ENCODE measurements at places on chromosomes 5 and 9.

DNA sequence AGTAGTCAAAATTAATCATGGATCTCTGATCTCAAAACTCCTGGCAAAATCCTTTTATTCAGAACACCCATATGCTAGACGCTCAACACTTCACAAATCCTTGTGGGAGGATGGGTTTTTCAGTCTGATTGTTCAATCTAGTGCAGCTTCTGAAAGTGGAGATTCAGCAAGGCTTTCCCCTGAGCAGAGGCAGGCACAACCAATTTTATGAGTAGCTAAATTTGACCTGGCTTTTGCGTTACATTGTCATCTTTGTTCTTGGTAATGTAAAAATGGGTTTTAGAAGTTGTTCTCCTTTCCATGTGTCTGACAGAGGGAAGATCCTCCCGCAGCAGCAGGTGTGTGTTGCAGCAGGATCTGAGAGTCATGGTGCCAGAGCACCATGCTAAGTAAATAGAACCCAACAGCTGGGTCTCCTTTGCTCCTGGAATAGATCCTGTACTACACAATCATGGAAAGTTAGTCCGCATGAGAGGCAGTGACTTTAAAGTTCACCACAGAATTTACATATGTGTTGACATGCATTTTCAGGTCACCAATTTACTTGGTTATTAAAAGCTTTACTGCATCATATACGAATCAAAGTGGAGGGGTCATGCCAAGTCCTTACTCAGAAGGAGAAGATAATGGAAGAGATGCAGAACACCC, 70.1 kb upstream of the MEF2C start:
- no peak overlapping the region for H3K4me3 ChIP-seq
- H3K27me3 ChIP-seq, result no peaks in the 10 kb centered on the region
- H3K4me1 ChIP-seq, result no peaks in the 10 kb centered on the region

- H3K27ac ChIP-seq, result no peak overlapping the region
- no peak overlapping the region for H3K4me3 ChIP-seq
- no peak for DNase-seq
- no peaks in the 10 kb centered on the region for H3K4me1 ChIP-seq
These were observed 9.9 kb downstream of the SRP19 start for GRCh38 chr5:112870966-112871365.

- no peaks in the 10 kb centered on the region for H3K27me3 ChIP-seq
- no peak overlapping the region for H3K27ac ChIP-seq
- no peaks in the 10 kb centered on the region for H3K36me3 ChIP-seq
- H3K4me1 ChIP-seq, result no peaks in the 10 kb centered on the region
- H3K4me3 ChIP-seq, result no peak overlapping the region
These were observed 126.0 kb upstream of the FAM120A start for GRCh38 chr9:93325307-93326035.

DNA sequence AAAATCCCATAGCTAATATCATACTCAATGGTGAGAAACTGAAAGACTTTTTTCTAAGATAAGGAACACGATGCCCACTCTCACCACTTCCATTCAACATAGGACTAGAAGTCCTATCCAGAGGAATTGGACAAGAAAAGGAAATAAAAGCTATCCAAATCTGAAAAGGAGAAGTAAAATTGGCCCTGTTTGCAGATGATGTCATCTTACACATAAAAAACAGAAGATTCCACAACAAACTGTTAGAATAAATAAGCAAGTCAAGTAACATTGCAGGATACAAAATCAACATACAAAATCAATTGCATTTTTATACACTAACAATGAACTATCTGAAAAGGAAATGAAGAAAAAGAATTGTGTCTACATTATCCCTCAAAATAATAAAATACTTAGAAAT, 308.0 kb downstream of the MCTP1 start:
- H3K36me3 ChIP-seq, result no peaks in the 10 kb centered on the region
- no peaks in the 10 kb centered on the region for H3K27me3 ChIP-seq
- no peak overlapping the region for H3K27ac ChIP-seq
- DNase-seq, result no peak
- no peaks in the 10 kb centered on the region for H3K4me1 ChIP-seq

GRCh38 chr5:83530193-83530592, 58.6 kb downstream of the VCAN start:
- DNase-seq, result no peak
- no peaks in the 10 kb centered on the region for H3K4me1 ChIP-seq
- H3K27ac ChIP-seq, result no peak overlapping the region
- H3K4me3 ChIP-seq, result no peak overlapping the region
- no peaks in the 10 kb centered on the region for H3K27me3 ChIP-seq

- no peak for DNase-seq
- no peaks in the 10 kb centered on the region for H3K36me3 ChIP-seq
- H3K4me1 ChIP-seq, result no peaks in the 10 kb centered on the region
These were observed 71.6 kb downstream of the SH3RF2 start for GRCh38 chr5:146007989-146008388.

- no peak overlapping the region for H3K4me3 ChIP-seq
- H3K27ac ChIP-seq, result no peak overlapping the region
- H3K36me3 ChIP-seq, result no peaks in the 10 kb centered on the region
- no peaks in the 10 kb centered on the region for H3K27me3 ChIP-seq
These were observed 57.1 kb downstream of the TBCA start for GRCh38 chr5:77718934-77719610.

DNA sequence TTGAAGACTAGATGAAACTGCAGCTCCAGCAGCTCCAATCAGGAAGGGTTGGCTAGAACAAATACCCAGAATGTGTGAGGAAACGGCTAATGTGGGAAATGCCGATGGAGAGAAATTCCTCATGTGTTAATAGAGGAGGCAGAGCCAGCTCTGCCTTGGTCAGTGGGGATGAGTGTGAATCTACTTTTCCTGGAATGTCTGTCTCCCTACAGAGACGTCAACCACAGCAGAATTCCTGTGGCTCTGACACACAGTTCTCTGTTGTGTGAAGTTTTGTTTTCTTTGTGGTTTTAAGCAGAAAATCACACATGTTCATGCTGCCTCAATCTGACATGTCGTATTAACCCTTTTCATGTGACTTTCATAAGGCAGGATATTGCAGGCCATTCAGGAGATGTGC, 476.6 kb upstream of the WWC1 start:
- peaks cover 3% of the 10 kb centered on the region for H3K4me1 ChIP-seq
- no peak for DNase-seq
- no peaks in the 10 kb centered on the region for H3K27me3 ChIP-seq
- H3K27ac ChIP-seq, result no peak overlapping the region
- H3K36me3 ChIP-seq, result no peaks in the 10 kb centered on the region

DNA sequence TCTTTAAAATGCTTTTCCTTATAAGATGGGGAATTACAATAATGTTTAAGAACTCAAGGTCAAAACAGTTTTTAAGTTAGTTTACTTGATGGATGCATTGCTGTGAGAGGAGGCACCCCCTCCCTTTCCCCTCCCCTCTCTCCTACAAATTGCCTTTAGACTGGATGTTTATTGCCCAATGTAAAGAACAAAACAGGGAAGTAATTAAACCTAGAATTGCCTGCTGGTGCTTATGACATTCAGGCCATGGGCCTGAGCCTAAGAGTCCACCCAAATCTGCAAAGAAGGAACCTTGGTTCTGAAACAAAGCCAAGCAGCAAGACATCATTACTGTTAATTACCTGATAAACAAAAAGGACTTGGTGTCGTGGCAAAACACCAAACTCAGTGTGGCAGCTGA, 630.3 kb downstream of the ISL1 start:
- no peaks in the 10 kb centered on the region for H3K36me3 ChIP-seq
- H3K4me3 ChIP-seq, result no peak overlapping the region
- DNase-seq, result no peak
- no peak overlapping the region for H3K27ac ChIP-seq

DNA sequence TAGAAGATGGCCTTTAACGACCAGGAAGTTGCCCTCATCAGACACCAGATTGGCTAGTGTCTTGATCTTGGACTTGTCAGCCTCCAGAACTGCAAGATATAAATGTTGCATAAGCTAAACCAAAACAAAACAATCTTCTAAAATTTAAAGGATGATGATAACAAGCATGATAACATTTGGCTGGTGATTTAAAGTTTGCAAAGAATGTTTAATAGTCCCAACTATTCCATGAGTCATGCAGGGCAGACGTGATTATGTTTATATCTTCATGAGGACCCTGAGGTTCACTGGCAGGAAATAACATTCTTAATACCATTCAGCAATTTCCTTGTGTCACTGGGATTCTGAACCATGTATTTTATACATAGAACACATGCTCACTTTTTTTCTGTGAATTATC, 319.8 kb downstream of the HCN1 start:
- H3K4me3 ChIP-seq, result no peak overlapping the region
- H3K27me3 ChIP-seq, result no peaks in the 10 kb centered on the region
- DNase-seq, result no peak
- H3K4me1 ChIP-seq, result no peaks in the 10 kb centered on the region
- H3K36me3 ChIP-seq, result no peaks in the 10 kb centered on the region

- H3K36me3 ChIP-seq, result no peaks in the 10 kb centered on the region
- no peak overlapping the region for H3K4me3 ChIP-seq
- no peak overlapping the region for H3K27ac ChIP-seq
- H3K27me3 ChIP-seq, result no peaks in the 10 kb centered on the region
- H3K4me1 ChIP-seq, result no peaks in the 10 kb centered on the region
These were observed 67.8 kb downstream of the EFNA5 start for GRCh38 chr5:107602896-107603295.

DNA sequence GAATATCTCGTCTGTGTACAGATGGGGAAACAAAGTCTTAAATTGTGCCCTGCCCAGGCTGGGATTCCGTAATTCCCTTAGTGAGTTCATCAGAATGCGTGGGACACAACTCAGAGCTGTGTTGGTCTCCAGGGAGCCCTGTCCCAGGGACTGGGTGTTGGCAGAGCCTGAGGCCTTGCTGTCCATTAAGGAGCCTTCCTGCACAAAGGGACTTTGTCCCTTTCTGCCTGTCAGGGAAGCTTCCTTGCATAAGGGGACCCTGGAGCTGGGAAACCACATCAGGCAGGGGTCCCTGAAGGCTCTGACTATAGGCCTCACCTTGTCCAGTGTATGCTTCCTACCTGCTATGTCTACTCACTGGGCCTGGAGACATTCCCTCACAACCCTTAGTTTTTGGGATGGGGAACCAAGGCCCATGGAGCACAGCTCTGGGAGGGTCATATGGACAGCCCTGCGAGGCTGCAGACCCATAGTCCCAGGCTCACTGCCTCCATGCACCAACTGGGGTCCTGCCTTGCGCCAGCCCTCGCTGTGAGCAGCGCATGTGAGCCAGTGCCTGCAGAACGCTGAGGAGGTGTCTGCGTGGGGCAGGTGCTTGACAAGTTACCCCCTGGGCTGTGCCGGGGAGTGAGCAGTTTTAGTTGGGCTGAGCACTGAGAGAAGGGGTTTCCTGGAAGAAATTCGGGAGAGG, 1.6 kb downstream of the CARD19 start:
- DNase-seq, result peak; percentile 51
- peak overlapping the region; percentile 94 for H3K27ac ChIP-seq
- H3K4me3 ChIP-seq, result peak overlapping the region; percentile 93
- H3K27me3 ChIP-seq, result no peaks in the 10 kb centered on the region

- peaks cover 6% of the 10 kb centered on the region for H3K4me1 ChIP-seq
- no peaks in the 10 kb centered on the region for H3K27me3 ChIP-seq
- H3K27ac ChIP-seq, result no peak overlapping the region
- H3K36me3 ChIP-seq, result no peaks in the 10 kb centered on the region
These were observed 3.9 kb upstream of the NEURL1B start for GRCh38 chr5:172637110-172637580.

GRCh38 chr5:174453690-174454089, 270.7 kb upstream of the MSX2 start:
- H3K4me1 ChIP-seq, result no peaks in the 10 kb centered on the region
- DNase-seq, result no peak
- H3K27me3 ChIP-seq, result no peaks in the 10 kb centered on the region
- no peaks in the 10 kb centered on the region for H3K36me3 ChIP-seq
- H3K4me3 ChIP-seq, result no peak overlapping the region

GRCh38 chr9:94150890-94151650, 66.8 kb downstream of the PTPDC1 start:
- H3K27ac ChIP-seq, result no peak overlapping the region
- H3K27me3 ChIP-seq, result no peaks in the 10 kb centered on the region
- no peaks in the 10 kb centered on the region for H3K36me3 ChIP-seq
- no peak overlapping the region for H3K4me3 ChIP-seq
- no peak for DNase-seq

GRCh38 chr5:73369278-73369677, 79.3 kb downstream of the FOXD1 start:
- DNase-seq, result no peak
- H3K4me1 ChIP-seq, result no peaks in the 10 kb centered on the region
- H3K27ac ChIP-seq, result no peak overlapping the region
- no peak overlapping the region for H3K4me3 ChIP-seq
- no peaks in the 10 kb centered on the region for H3K36me3 ChIP-seq
- H3K27me3 ChIP-seq, result no peaks in the 10 kb centered on the region

GRCh38 chr5:141567513-141568117, 51.2 kb downstream of the DIAPH1 start:
- DNase-seq, result no peak
- no peak overlapping the region for H3K27ac ChIP-seq
- no peak overlapping the region for H3K4me3 ChIP-seq
- no peaks in the 10 kb centered on the region for H3K4me1 ChIP-seq
- no peaks in the 10 kb centered on the region for H3K27me3 ChIP-seq

GRCh38 chr5:175855041-175855720, 16.2 kb upstream of the CPLX2 start:
- DNase-seq, result no peak
- no peak overlapping the region for H3K4me3 ChIP-seq
- H3K27me3 ChIP-seq, result no peaks in the 10 kb centered on the region
- no peak overlapping the region for H3K27ac ChIP-seq
- no peaks in the 10 kb centered on the region for H3K4me1 ChIP-seq

DNA sequence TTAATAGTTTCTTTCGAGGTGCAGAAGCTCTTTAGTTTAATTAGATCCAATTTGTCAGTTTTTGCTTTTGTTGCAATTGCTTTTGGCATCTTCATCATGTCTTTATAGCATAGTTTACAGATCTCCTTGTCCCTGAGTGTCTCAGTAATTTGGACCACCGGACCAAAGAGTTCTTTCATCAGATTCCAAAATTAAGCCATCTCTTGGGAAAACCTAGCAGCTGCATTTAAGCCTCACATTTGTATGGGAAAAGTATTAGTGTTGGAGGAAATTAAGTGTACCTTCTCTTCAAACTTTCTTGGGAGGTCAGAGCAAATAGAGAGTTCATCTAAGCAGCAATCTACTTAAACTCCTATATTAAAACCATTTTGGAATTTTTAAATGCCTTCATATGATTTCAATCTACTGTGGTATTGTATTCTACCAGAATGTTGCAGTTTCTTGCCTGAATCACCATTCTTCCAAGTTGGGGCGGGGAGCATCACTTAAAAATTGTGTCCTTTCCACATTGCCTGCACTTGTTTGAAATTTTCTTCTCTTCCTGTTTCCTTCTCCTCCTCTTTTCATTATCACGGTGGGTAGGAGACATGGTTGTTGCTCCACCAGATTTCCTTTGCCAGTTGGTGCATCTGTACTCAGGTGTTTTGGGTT, 97.3 kb upstream of the DAB2 start:
- H3K4me1 ChIP-seq, result no peaks in the 10 kb centered on the region
- DNase-seq, result no peak
- H3K27me3 ChIP-seq, result no peaks in the 10 kb centered on the region
- no peak overlapping the region for H3K4me3 ChIP-seq

- H3K27me3 ChIP-seq, result no peaks in the 10 kb centered on the region
- DNase-seq, result peak; percentile 55
- no peaks in the 10 kb centered on the region for H3K4me1 ChIP-seq
- no peaks in the 10 kb centered on the region for H3K36me3 ChIP-seq
- no peak overlapping the region for H3K27ac ChIP-seq
These were observed 48.0 kb downstream of the TARS1 start for GRCh38 chr5:33488558-33489355.

- no peaks in the 10 kb centered on the region for H3K4me1 ChIP-seq
- peak; percentile 81 for DNase-seq
- H3K4me3 ChIP-seq, result no peak within 1 kb of the TSS
- no peaks in the 10 kb centered on the region for H3K27me3 ChIP-seq
These were observed at the start of gene TEX48 for GRCh38 chr9:114681594-114682332. TEX48 (minus strand) TSS chr9:114682192; CDS start chr9:114671723, 10,469 bp downstream.

Data from testis (tissue), 5 donors.